ENCODE measurements at places on chromosomes 4 and X.
A peak's percentile ranks its signal among the peaks of the same experiment; 100 is the strongest.

DNA sequence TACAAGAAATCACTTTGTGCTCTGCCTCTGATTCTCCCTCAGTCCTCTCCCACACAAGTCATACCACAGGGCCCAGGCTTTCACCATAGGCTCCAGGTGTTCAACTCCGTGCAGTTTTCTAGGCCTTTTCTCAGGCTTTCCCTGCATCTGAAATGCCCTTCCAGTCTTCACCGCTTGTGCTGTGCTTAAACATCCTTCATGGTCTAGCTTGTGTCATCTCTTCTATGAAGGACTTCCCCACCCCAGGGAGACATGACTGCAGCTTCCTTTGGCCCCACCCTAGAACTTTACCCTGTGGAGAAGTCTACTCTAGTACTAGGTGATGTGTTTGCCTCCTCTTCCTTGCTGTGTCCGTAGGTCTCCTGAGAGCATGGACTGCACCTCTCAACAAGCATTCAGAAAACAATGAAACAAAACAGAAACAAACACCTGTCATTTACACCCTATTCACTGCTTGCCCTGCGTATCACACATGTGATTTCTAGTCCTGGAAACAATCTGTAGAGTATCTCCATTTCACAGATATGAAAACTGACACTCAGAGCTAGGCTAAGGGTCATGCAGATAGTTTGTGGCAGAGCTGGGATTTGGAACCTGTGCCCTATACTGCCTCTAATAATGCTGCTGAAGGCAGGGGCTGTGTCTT, 22.7 kb upstream of the LEF1 start:
- DNase-seq: no peak

DNA sequence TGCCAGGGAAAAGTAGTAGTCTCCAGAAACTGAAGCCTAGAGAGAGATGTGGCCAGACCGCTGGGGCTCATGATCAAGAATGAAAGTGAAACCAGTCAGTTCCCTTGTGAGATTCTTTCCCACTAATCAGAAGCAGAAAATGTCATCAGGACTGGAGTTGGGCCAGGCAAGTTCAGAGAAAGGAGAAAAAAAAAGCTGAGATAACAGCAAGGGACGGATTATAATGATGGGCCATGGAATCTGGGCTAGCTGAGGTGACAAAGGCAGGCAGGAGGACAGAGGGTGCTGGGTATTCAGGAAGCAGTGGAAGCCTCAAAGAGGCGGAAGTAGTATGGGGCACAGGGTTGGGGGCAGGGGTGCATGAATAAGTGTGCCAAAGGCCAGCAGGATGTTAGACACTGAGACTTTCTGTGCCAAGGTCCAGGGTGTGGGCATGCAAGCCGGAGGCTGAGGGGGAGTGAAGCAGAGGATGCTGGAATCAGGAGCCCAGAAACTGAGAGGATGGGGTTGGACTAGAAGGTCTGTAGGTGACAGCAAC, 2.5 kb downstream of the CXorf38 start:
- DNase-seq: peak; percentile 33

GRCh38 chr4:181601103-181601502, 642.1 kb upstream of the TENM3 start:
- DNase-seq: no peak

DNA sequence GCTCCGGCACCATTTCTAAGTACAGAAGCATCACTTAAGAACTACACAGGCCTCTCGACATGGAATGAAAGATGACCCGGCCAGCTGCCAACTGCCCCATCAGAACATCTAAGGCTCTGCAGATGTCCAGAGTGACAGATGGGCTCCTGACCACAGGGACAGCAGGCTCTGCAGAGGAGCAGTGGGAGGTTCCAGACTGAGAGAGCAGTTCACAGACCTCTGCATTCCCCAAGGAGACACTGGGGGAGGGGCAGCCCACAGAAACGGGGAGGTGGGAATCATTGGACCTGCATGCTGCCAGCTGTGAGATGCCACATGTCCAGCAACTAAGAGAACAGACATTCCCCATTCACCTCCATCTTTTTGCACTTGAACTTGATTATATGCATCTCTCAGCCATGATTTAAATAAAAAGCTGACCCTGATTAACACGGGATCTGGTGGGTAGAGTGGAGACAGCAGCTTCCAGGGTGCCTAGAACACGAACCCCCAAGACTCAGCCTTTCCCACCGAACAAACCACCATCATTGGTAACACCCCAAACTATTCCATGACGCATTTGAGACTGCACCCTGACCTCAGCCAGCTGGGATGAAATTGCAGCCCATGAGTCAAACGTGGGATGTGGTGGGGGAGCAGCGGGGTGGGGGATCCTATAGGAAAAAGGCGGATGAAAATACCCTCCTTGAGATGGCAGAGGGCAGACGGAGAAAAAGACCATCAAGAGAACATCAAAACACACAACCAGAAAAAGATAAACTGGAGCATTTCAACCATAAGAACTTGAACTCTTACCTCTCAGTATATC, 47.2 kb downstream of the AFAP1 start:
- no peak for DNase-seq

- DNase-seq: no peak
Observed at GRCh38 chrX:4674028-4674782, 960.8 kb upstream of the PRKX start.

- no peak for DNase-seq
Observed at GRCh38 chr4:88040707-88041106, 33.3 kb downstream of the PKD2 start.

GRCh38 chr4:65089666-65090065, 580.6 kb downstream of the EPHA5 start:
- no peak for DNase-seq

GRCh38 chrX:39196192-39197102, 395.2 kb downstream of the MID1IP1 start:
- DNase-seq: peak; percentile 49

DNA sequence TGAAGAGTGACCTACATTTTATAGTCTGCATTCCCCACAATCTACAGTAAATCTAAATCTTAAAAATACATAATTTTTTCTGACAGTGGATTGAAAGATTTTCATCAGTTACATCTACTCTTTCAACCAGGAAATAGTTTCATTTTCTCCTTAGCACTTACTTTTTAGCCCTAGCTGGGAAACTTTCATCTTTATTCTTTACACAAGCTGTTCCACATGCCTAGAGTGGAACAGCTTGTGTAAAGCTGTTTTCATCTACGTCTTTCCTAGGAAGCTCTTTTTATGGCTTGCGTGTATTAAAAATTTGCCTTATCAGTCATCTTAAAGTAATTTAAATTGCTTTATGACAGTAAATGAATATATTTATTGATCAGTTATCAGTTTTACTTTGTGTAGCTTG, 40.5 kb downstream of the RBPJ start:
- DNase-seq: no peak

- DNase-seq: no peak
Observed at GRCh38 chr4:160026721-160027120, 923.8 kb downstream of the RAPGEF2 start.

DNA sequence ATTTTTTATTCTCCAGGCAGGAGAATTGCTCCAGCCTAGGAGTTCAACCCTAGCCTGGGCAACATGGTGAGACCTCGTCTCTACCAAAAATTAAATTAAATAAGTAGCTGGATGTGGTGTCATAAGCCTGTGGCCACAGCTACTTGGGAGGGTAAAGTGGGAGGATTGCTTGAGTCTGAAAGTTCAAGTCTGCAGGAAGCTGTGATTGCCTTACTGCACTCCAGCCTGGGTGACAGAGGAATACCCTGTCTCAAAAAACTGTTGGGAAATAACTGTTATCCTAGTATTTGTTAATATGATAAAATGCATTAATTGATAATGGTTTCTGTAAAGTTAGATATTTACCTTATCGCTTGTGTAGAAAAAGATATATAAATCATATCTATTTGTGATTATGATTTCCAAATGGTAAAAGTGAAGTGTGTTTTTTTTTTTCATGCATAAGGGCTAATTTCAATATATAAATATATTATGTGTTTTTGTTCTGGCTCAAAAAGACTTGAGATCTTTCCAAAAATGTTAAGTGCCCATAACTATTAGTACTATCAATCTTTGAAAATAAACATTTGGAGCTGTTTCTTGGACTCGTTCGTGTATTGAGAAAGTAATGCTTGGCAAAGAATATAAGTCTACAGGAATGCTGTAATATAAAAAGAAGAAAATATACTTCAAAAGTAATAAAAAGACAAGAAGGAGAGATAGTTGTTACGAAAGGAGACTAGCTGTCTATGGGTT, 396.6 kb downstream of the ADGRL3 start:
- no peak for DNase-seq

- no peak for DNase-seq
Observed at GRCh38 chrX:110415440-110416170, 57.0 kb downstream of the RTL9 start.

All from activated naive CD4-positive, alpha-beta T cell treated with Interleukin-2 at 50 U/mL for 16 hours (primary cell).